OCI-M1 (cell line): ENCODE measurements at places on chromosomes 6 and 20.

DNA sequence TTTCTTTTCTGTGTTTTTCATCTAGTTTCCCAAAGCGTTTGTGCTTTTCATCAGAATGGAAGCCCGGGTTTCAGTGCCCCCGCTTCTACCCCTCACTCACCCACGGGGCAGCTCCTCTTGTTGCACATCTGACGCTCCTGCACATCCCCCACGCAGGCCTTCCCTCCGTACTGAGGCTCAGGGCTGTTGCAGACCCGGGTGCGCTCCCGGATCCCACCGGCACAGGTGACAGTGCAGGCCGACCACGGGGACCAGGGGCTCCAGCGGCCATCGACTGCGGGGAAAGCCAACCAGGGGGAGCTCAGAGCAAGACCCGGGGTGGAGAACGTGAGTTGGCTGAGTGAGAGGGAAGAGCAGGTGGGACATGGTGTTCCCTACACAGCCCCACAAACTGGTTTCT lies 19.0 kb downstream of the THBS2 start:
- DNase-seq: no peak

DNA sequence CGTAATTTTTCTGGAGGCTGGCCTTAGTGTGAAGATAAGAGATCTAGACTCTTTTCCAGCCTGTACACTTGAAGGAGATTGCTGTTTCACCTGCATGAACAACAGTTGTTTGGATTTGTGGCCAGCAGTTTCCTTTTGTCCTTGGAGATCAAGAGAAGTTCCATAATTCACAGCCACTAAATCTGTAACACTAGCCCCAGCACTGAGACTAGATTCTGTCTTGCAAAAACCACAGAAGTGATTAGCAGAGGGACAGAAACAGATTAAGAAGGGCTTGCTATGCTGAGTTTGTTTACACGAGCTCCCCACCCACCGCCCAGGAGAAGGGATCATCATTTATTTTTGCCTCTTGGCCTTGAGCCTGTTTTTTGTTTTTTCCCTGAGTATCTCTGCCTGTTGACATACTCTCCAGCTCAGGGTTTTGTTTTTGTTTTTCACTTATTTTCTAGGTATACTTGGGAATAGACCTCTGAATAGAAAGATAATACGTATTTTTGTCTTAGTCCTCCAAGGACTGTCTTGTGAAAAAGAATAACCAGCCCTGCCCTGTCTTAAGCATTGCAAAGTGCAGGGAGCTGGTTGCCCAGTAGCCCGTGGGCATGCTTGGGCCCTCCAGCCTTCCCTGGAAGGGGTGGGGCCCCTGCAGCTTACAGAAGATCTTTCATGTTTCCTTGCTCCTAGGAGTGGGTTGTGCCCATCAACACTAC lies 93.1 kb upstream of the SOX4 start:
- no peak for DNase-seq

GRCh38 chr6:47407300-47408281 lies 70.0 kb upstream of the CD2AP start:
- no peak for DNase-seq

DNA sequence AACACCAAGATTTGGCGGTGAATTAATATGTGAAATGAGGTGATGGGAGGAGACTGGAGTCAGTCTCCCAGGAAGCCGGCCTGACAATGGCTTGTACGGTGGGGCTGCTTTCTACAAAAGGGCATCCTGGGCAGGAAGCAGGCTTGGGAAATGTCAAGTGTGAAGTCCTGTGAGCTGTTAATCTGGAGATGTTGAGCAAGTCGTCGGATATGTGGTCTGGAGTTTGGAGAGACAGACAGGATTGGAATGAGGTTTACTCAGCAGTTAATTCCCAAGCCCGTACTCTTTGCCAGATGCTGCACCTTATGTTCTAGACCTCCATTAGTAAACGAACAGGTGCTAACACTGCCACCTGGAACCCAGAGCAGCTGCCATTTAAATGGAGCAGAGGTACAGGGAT lies 107.7 kb upstream of the FOXC1 start:
- DNase-seq: no peak

GRCh38 chr6:1244941-1245340 lies 67.0 kb upstream of the FOXQ1 start:
- DNase-seq: no peak

DNA sequence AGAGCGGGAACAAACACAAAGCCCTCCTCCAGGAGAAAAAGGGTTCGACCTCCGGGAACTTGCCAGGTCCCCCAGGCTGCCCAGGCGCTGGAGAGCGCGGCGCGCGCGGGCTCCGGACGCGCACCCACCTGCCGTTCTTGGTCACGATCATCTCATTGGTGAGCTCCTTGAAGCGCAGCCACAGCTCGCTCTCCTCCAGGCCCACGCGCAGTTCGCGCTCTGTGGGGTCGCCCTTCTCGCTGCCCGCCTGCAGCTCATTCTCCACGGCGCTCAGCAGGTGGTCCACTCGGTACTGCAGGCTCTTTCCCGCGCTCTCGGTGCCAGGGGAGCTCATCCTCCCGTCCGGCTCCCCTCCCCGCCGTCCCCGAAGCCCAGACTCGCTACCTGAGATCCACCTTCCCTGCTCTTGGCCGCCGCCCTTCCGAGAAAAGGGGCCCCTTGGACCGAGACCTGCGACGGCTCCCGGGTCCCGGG lies 356 bp downstream of the TBXT start:
- DNase-seq: no peak

GRCh38 chr20:62201173-62202082 lies 18.6 kb downstream of the MTG2 start:
- DNase-seq: no peak

DNA sequence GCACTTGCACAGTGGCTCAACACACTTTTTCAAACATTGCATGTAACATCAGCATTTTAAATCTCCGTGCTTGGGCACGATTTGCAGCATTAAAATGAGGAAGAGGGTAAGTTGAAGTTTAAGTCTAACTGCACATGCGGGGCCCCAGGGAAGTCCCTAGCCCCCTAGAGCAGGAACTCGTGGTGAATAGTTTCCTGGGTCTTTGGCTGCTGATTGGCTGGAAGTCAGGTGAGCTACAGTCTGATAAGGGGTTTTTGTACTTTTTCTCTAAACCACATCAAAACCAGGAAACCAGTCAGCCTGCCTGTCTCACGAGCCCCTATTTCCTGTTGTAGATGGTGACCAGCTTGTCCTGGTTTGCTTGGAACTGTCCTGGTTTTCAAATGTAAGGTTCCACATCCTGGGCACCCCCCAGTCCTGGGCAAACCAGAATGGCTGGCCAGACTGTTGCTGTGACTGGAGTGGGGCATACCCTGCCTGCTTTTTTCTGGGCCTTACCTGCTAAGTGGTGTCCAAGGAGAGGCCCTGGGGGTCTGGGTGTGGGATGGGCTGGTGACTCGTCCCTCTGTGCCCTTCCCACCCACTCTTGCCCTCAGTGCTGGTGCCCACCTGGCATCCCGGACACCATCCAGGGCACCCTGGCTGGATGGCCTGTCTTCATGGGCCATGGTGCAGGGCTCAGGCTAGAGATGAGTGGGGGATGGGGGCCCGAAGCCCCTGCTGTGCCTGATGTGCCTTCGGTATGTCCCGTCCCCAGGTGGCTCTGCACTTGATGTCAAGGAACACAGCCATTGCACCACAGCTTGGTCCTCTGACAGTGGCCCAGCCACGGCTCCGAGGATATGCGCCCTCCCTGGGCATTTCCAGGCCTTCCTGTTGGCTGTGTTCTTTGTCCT lies 31.8 kb downstream of the SUN5 start:
- DNase-seq: peak; percentile 85

- no peak for DNase-seq
These were observed 4.3 kb downstream of the FAM217A start for GRCh38 chr6:4074478-4075235.

- DNase-seq: peak; percentile 75
These were observed 4.8 kb downstream of the TRIM10 start for GRCh38 chr6:30156262-30156599.
